ENCODE measurements at places on chromosomes 16 and 17.

- DNase-seq: no peak
Observed at GRCh38 chr17:37518826-37519225, 29.1 kb downstream of the DUSP14 start.

- DNase-seq: no peak
Observed at GRCh38 chr16:50282955-50283631, 16.7 kb downstream of the ADCY7 start.

GRCh38 chr17:49766918-49767530 is 3.1 kb upstream of the FAM117A start:
- no peak for DNase-seq

DNA sequence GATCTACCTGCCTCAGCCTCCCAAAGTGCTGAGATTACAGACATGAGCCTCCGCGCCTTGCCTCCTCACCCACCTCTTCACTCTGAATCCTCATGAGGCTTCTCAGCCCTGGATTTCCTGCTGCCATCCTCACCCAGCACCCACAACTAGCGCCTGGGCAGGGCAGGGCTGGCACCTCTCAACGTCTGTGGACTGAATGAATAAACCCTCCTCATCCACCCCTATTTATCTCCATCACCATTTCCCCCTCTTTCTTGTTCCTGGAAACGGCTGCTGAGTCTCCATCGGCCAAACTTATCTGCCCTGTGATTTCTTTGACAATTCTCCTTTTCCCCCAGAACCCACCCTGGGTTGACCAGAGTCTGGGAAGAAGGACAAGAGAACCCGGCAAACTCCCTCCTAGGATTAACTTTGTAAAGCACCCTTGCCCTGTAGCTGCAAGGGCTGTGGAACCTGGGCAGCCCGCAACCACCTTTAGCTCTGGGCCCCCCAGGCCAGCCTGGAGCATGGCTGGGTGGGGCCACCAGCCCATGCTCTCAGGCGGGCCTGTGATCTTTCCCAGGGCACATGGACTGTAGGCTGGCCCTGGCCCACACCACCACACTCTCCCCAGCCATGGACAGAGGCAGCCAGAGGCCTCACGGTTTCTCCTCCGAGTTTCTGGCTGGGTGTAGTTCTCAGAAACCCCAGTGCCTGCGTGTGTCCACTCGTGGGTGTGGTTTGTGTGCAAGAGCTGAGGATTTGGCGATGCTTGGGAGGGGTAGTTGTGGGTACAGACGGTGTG is 2.4 kb downstream of the SPN start:
- no peak for DNase-seq

GRCh38 chr17:80425835-80426426 is 11.0 kb downstream of the ENDOV start:
- DNase-seq: no peak

DNA sequence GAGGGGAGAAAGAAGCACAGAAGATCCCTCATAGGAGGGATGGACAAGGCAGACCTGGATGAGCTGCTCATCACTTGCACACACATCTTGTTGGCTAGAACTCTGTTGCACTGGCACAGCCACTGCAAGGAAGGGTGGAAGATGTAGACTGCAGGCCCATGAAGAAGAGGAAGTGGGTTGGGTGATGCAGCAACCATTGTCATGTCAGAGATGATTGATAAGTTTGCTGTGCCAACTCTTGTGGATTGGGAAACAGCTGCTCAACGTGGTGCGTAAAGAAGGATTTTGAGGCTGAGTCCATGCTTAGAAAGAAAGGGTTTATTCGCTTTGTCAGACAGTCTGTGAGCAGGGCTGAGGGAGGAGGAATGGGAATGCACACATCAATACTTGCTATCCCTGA is 161.4 kb upstream of the MPHOSPH6 start:
- DNase-seq: no peak

GRCh38 chr16:25596194-25596593 is 95.6 kb upstream of the HS3ST4 start:
- DNase-seq: no peak

- no peak for DNase-seq
Observed at GRCh38 chr17:17648762-17649161, 32.5 kb upstream of the RAI1 start.

DNA sequence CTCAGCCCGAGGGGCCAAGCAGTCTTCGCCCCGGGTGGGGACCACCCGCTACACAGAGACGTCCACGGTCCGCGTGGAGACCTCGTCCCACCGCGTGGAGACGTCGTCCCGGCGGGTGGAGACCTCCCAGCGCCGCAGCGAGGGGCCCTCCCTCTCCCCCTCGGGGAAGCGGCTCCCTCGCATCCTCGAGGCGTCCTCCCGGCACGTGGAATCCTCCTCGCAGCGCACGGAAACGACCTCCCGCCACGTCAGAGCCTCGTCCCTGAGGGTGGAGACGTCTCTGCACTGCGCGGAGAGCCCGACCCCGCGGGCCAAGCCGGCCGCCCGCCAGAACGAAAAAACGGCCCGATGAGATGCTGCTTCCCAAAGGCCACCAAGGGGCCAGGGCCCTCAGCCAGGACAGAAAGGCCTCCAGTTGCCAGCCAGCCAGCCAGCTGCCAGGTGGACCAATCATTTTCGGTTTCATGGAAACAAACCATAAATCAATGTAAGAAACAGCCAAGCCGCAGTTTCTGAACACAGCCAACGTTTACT is 424 bp downstream of the C17orf100 start:
- no peak for DNase-seq

- no peak for DNase-seq
Observed at GRCh38 chr16:6382924-6383459, 949.7 kb upstream of the RBFOX1 start.

DNA sequence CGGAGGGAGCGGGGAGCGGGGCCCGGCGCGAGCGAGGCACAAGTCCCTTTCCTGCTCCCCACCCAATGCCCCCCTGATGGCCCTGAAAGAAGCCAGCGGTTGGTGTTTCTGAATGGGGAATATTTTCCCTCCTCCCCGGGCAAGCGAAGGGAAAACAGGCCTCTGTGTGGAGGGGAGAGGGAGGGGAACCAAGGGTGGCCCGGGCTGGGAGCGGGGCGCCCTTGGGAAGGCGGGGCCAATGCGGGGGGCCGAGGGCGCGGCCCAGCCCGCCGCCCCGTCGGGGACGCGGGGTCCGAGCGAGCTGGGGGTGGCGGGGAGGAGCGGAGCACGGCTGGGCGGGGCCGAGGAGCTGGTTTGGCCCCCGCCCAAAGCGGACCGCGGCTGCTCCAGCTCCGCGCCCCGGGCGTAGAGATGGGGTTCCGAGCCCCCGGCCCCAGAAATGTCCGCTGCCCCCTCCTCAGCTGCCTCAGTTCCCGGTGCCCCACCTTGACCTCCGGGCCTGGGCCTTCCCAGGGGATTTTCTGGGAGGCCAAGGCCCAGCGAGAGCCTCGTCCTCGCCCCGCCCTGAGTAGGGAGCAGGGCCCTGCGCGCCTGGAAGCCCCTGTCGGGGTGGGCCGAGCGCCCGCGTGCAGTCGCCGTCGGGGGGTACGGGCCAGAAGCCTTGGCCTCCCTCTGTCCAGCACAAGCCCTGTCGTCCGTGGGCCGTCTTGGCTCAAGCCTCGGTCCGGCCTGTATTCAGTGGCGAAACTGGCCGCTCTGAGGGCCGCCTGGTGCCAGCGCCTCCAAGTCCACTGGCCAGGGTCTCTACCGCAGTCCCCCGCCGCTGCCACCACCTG is 3.9 kb upstream of the HEXIM1 start:
- no peak for DNase-seq

- DNase-seq: no peak
Observed at GRCh38 chr17:55420776-55421178, 858 bp downstream of the MMD start.

DNA sequence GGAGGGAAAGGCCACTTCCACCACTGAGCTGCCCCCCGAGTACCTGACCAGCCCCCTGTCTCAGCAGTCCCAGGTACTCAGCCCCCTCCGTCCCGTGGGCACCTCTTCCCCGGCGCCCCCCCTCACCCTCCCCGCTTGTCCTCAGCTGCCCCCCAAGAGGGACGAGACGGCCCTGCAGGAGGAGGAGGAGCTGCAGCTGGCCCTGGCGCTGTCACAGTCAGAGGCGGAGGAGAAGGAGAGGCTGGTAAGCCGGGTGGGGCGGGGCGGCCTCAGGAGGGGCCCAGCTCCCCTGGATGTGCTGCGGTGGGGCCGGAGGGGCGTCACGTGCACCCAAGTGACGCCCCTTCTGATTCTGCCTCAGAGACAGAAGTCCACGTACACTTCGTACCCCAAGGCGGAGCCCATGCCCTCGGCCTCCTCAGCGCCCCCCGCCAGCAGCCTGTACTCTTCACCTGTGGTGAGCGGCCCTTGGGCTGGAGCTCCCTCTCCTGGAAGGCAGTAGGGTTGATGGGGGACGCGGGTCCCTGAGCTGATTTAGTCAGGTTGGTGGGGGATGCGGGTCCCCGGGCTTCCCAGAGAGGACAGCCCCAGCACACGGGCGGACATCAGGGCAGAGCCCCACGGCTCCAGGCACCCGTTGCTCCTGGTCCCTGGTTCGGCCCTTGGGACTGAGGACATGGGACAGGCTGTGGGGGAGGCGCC is 9.5 kb upstream of the MRPL12 start:
- no peak for DNase-seq

DNA sequence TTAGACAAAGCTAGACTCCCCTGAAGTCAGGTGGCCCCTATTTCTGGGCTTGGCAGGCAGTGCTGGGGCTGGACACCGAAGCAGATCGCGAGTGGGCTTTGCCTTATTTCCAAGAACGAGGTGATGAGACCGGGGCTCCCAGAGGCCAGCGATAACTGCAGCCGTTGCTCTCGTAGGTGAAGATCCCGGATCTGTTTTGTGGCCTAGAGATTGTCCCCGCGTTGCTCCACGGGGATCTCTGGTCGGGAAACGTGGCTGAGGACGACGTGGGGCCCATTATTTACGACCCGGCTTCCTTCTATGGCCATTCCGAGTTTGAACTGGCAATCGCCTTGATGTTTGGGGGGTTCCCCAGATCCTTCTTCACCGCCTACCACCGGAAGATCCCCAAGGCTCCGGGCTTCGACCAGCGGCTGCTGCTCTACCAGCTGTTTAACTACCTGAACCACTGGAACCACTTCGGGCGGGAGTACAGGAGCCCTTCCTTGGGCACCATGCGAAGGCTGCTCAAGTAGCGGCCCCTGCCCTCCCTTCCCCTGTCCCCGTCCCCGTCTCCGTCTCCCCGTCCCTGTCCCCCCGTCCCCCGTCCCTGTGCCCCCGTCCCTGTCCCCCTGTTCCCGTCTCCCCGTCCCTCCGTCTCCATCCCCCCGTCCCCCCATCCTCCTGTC is 1.5 kb upstream of the TBCD start:
- no peak for DNase-seq

GRCh38 chr17:14664511-14664910 is 363.6 kb downstream of the HS3ST3B1 start:
- no peak for DNase-seq

- DNase-seq: peak; percentile 53
Observed at GRCh38 chr16:29700253-29700987, 21.4 kb downstream of the QPRT start.

DNA sequence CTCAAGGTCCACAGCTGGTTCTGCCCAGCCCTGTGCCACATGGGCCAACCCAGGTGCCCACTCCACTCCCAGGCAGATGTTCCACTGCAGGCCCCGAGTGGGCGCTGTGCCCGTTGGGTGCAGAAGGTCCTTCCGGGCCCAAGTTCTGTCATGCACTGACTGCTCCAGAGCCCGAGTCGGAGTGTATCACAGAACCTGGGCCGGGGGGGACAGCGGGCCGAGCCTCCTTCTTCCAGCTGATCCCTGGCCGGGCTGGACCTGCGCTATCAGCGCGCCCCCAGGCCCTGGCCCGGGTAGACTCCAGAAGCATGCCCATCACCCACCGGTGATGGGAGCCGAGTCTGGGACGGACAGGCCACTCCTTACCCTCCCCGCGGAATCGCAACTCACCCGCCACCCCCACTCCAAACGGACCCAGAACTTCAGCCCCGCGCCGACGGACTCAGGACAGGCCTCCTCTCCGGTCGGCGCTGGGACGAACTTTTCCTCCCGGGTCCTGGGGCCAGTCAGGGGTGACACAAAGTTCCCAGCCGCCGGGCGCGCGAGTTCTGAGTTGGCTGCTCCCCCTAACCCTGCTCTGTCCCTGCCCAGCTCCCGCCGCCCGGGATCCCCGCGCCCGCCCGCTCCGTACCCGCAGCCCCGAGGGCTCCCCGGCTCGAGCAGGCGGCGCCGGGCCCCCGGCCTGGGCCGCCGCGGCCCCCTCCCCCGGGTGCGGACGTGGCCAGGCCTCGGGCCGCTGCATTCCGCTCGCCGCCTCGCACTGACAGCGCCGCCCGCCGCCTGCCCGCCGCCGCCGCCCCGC is at the start of gene COPZ2:
TSS of gene COPZ2 (minus strand) at position 762 of the 802 bp plus-strand sequence. CDS start at position 742, 20 bp downstream.
- DNase-seq: no peak

DNA sequence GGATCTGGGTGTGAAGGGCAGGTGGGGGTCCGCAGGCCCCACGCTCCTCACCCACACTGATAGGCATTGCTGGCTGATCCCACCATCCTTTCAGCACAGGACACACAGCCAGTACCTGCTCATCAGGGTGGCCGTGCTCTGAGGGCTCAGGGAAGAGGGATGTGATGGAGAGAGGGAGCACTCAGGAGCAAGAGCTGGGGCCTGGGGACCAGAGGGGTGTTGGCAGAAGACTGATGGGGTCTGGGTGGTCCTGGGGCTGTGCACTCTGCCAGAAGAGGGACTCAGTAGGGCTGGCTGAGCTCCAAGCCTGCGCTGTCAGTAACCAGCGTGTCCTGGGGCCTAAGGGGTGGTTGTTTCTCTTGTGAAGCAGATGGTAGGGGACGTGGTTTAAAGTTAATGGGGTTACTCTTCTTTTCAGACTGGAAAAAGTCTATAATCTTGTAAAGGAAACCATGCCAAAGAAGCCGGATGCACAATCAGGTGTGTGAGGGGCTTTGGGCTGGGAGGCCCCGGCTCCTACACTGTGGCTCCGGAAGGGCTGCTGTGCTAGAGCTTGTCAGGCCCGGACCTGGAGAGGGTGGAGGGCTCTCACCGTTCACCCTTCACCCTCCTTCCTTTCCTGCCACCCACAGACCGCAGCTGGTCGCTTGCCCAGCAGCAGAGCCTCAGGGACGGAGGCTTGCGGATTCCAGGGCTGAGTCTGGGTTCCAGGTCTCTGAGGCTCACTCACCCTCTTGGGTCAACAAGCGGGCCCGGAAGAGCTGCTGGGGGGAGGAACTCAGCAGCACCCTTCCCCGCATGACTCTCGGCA is 27.8 kb downstream of the POLR3E start:
- no peak for DNase-seq

- no peak for DNase-seq
Observed at GRCh38 chr17:79833744-79834564, 5.3 kb downstream of the CBX4 start.

GRCh38 chr17:42950044-42950783 is 14.0 kb downstream of the AARSD1 start:
- no peak for DNase-seq

GRCh38 chr17:75843577-75844529 is at the start of gene UNC13D:
Gene UNC13D, minus strand, starts transcription at chr17:75844404. Its CDS starts 67 bp downstream, at chr17:75844337.
- DNase-seq: no peak

DNA sequence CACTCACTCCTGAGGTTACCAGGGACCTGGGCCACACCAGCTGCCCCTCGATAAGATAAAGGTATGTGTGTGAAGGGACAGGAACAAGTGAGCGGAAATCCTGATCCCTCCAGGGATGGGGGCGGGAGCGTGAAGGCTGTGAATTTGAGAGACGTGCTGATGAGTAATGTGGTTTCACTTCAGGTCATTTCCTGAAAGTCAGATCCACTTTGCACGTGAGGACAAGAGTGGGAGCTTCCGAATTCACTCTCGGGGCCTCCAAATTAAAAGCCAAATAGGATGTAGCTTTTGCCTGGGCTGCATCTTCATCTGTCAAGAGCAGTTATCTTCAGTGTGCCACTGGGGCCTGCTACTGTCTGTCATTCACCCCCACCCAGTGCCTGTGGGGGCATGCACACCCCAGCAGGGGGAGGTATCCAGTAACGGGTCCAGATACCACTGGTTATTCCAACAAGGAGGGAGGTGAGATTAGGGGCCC is 87.4 kb upstream of the LHX1 start:
- DNase-seq: peak; percentile 16

GRCh38 chr17:47078801-47079200 is 99.7 kb upstream of the RPRML start:
- DNase-seq: no peak

All from fibroblast of skin of left biceps (primary cell).